ENCODE measurements at places on chromosomes 2 and 18.

GRCh38 chr18:63979409-63979920, 9.6 kb downstream of the SERPINB8 start:
- DNase-seq: no peak

DNA sequence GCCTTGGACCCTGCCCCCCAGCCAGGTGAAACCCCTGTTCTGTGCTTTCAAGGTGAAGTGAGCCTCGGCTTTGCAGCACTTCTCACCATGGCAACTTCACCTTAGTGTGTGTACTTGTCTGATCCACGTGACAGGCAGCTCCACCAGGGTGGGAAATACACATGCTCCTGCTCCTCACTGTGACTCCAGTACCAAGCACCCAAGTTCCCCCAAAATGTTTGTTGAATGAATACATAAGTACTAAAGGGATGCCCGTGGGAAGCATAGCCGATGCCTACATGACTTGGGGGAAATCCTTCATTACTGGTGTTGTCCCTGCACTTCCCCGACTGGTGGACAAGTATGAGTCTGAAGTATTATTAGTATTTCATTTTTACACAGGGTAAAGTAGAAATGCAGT, 41.8 kb upstream of the GBX2 start:
- DNase-seq: no peak

GRCh38 chr2:6749962-6750361, 115.7 kb downstream of the CMPK2 start:
- no peak for DNase-seq

- DNase-seq: no peak
These were observed 121.5 kb downstream of the LTBP1 start for GRCh38 chr2:33068261-33068660.

- DNase-seq: no peak
These were observed 353.1 kb downstream of the IRS1 start for GRCh38 chr2:226446406-226447001.

- DNase-seq: no peak
These were observed 29.2 kb upstream of the TEX44 start for GRCh38 chr2:231563378-231563961.

DNA sequence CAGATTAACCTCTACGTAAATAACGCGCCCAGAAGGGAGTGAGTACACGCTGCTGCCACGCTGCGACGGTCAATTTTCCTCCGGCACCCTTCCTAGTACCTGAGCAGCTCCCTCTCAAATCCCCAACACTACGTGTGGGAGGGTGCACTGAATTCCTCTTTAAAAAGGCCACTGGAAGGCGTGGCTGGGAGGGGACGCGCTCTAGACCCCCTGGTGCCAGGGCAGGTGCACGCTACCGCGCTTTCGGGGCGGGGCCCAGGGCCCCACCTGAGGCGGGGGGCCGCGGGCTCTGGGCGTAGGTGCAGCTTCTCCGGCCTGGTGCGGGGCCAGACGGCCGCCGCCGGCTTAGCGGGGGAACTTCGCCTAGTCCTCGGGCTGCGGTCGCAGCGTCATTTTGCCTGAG, 668 bp upstream of the ANKRD12 start:
- DNase-seq: no peak

All from KG1 (cell line).